ENCODE measurements at places on chromosomes 12 and 14. TPM values are rescaled to one million over a fixed set of nuclear protein-coding genes. Genes with fewer than 3 reads are reported as not detected.

FLVCR2 gene
- total RNA-seq = 1.2 TPM

CHFR gene
- 11.6 TPM for total RNA-seq

CLEC4D gene
- total RNA-seq = 0.50 TPM

CDKN3 gene
- total RNA-seq = 25.5 TPM

COCH gene
- total RNA-seq = 1.1 TPM

EGLN3 gene
- total RNA-seq = 129 TPM

PRIMA1 gene
- total RNA-seq = 4.6 TPM

ALDH2 gene
- 303 TPM for total RNA-seq

GALNT9 gene
- total RNA-seq = 10.3 TPM

ABCC9 gene
- 103 TPM for total RNA-seq

LUM gene
- total RNA-seq = 60.3 TPM

KCNC2 gene
- total RNA-seq = not detected

ARMH4 gene
- 8.3 TPM for total RNA-seq

STXBP6 gene
- total RNA-seq = 20.1 TPM

CACNB3 gene
- 5.3 TPM for total RNA-seq

SDR9C7 gene
- total RNA-seq = not detected

PMCH gene
- not detected for total RNA-seq

KCNH3 gene
- total RNA-seq = 0.40 TPM

ABCD2 gene
- total RNA-seq = 3.5 TPM

TTC6 gene
- total RNA-seq = not detected

MUCL1 gene
- total RNA-seq = not detected

MIP gene
- not detected for total RNA-seq

KRT85 gene
- total RNA-seq = not detected

MYF5 gene
- total RNA-seq = not detected

PPP1R1A gene
- total RNA-seq = 57.8 TPM

GLIPR1L2 gene
- total RNA-seq = 1.7 TPM

INSM2 gene
- not detected for total RNA-seq

RNASE3 gene
- total RNA-seq = not detected

TCL1A gene
- not detected for total RNA-seq

ANKRD33 gene
- total RNA-seq = not detected

DPY19L2 gene
- total RNA-seq = 51.6 TPM

LRRIQ1 gene
- total RNA-seq = 0.58 TPM

RBMS2 gene
- 26.3 TPM for total RNA-seq

C2CD5 gene
- total RNA-seq = 17.3 TPM

SELPLG gene
- total RNA-seq = 4.0 TPM

SEL1L gene
- total RNA-seq = 37.5 TPM

CDK2 gene
- 11.3 TPM for total RNA-seq

SLC2A3 gene
- 6.3 TPM for total RNA-seq

OAS2 gene
- total RNA-seq = 11.7 TPM

C14orf39 gene
- total RNA-seq = not detected

PPM1H gene
- total RNA-seq = 4.4 TPM

RERG gene
- total RNA-seq = 4.3 TPM

RPL10L gene
- total RNA-seq = not detected

SUDS3 gene
- 21.4 TPM for total RNA-seq

PRR4 gene
- 1.1 TPM for total RNA-seq

TAS2R9 gene
- total RNA-seq = not detected

CIPC gene
- total RNA-seq = 74.0 TPM

PTPRQ gene
- total RNA-seq = not detected

MFAP5 gene
- total RNA-seq = 112 TPM

NOS1 gene
- total RNA-seq = 0.17 TPM

TRIM9 gene
- 0.96 TPM for total RNA-seq

SAMD4A gene
- 159 TPM for total RNA-seq

ESYT1 gene
- total RNA-seq = 54.1 TPM

Data from heart left ventricle (tissue), 16 donors.